ENCODE measurements at places on chromosomes 11 and 22.

DNA sequence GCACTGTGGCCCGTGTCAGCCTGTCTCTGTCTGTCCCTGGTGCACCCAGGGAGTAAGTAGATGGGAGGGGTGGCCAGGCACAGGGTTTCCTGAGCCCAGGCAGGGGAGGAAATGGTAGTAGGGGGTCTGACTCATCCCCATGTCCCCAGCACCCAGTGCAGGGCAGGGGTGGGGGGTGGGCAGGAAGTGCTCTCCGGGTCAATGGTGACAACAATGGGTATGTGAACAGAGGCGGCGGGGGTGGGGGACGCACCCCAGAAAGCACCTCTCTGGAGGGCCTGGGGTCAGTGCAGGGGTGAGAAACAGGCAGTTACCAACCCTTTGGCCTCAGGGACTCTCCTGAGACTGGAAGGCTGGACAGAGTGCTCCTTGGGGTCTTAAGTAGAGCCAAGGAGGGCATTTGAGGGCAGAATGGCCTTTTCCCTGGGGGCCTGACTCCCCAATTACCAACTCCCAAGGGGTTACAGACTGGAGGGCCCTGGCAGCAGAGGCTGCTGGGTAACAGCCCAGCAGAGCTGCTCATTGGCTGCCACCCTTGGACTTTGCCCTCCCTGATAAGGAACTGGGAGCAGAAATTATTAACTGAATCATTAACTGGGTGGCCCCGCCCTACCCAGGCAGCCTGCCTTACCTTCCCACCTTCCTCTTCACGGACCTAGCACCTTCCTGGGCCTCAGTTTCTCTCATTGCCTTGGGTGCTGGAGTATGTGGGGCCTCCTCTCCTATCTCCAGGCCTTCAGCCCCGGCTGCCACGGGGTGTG lies 4.2 kb downstream of the MYRF start:
- DNase-seq: no peak

GRCh38 chr11:75158241-75158640 lies 7.3 kb downstream of the SLCO2B1 start:
- no peak for DNase-seq

- DNase-seq: no peak
These were observed 33.4 kb upstream of the MICAL2 start for GRCh38 chr11:12076840-12077534.

DNA sequence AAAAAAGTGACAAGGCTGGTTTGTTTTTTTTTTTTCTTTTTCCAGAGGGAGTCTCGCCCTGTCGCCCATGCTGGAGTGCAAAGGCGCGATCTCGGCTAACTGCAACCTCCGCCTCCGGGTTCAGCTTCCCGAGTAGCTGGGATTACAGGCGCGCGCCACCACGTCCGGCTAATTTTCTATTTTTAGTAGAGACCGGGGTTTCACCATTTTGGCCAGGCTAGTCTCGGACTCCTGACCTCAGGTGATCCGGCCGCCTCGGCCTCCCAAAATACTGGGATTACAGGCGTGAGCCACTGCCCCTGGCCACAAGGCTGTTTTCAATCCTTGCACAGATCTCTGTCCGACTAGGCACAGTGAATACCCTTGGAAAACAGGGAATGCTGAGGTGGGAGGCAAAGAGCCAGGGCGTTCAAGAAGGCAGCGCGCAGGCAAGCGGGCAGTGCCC lies 566 bp downstream of the ATP6V1E1 start:
- no peak for DNase-seq

GRCh38 chr11:67285541-67286498 lies 3.3 kb upstream of the ANKRD13D start:
- no peak for DNase-seq

DNA sequence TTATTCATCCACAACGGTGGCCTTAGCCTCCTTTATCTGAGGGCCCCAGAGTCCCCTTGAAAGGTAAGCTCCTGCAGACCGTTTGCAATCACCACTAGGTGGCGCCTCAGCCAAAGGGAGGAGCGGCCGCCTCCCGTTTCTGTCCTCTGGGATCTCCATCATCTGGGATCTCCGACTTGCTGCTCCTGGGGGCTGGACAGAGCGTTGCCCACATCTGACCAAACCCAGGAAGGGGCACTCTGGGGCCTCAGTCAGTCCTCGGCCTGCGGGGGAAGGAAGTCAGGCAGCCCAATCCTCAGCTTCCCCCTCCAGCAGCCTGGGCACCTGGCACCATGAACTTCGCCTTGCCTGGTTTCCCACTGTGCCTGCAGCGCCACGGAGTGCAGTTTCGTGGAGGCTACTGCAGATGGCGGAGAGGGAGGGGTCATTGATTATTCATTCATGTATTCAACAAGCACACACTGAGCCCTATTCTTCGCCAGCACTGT lies 23.5 kb downstream of the TP53I11 start:
- DNase-seq: peak; percentile 57

- peak; percentile 55 for DNase-seq
These were observed 64.5 kb downstream of the TP53I11 start for GRCh38 chr11:44885919-44886789.

- no peak for DNase-seq
These were observed 299.4 kb upstream of the ANO5 start for GRCh38 chr11:21893565-21893867.
